ENCODE measurements at places on chromosomes 12 and 14.

- DNase-seq: no peak
Observed at GRCh38 chr12:49598527-49598926, 6.9 kb downstream of the FAM186B start.

GRCh38 chr12:69459477-69459876 is 10.7 kb upstream of the FRS2 start:
- DNase-seq: no peak

DNA sequence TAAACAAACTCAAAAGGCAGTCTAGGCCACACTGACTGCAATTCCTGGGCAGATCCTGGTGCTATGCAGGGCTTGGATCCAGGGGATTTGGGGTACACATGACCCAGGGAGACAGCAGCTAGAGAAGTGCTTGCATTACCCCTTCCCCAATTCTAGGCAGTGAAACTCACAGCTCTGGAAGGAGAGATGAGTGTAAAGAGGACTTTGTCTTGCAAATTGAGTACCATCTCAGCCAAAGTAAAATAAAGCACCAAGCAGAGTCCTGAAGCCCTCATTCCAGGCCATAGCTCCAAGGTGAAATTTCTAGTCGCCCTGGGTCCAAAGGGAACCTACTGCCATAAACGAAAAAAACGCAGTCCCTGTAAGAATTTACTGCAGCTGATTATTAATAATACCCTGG is 644.9 kb upstream of the FLRT2 start:
- no peak for DNase-seq

DNA sequence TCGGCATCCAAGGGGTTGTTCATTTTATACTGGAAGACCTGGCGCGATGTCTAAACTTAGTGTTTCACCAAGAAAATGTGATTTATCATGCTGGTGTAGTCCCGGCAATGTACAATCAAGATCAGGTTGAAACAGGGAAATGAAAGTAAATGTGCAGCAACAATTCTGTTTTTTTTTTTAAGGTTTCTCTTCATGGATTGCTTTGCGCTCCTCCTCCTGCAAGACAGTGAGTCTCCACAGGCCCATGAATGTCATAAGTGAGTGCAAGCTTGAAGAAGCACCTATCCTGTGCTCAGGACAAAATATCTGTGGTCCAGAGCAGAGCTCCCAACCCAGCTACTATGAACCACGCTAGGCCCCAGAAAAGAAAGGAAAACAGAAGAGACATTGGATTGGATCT is 143.4 kb downstream of the KCNK10 start:
- DNase-seq: no peak

DNA sequence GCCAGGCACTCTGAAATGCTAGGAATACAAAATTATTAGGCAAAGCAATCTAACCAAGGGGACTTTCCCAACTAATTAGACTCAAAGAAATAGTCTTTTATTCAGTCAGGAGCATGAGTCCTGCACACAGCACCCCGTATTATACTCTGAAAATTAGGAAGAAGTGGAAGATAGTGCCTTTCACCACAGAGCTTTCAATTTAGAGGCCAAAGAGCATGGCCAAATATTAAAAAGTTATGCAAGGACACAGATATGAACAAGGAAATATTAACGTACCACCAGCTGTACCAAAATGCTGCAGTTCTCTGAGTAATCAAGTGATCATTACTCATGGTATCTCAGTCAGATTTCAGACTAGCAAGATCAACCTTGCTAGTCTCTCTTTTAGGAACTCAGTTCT is 22.6 kb upstream of the MDM2 start:
- no peak for DNase-seq

DNA sequence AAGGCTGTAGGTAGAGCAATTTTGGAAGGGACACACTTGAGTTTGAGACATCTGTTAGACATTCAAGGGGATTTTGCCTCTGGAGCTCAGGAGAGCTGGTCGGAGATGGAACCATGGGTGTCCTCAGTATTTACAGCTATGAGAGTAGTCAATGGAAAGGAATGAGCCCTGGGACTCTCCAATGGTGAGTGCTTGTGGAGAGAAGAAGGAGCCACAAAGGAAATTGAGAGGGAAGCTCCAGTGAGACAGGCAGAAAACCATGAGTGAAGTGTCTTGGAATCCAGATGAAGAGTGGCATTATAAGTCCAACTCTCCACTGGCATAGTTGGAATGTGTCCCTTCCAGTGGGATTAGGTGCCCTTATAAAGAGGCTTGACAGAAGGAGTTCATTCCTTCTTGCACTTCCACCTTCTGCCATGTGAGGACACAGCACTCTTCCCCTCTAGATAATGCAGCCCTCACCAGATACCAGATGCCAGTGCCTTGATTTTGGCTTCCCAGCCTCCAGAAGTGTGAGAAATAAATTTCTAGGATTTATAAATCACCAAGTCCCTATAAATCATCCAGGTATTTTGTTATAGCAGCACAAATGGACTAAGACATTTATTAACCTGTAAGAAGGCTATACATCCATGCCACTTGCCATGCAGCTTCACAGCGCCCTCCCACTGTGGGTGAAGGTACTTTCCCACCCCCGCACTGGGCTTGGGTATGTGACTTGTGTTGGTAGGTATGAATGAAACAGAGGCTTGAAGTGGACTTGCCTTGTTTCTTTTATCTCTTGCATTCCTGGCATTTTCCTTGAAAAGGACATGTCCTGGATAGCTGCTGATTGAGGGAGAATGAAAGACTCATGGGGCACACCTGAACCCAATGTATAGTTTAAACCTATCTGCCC is 27.3 kb downstream of the LLPH start:
- no peak for DNase-seq
